ENCODE measurements at places on chromosomes 16 and 17. TPM values are rescaled to one million over a fixed set of nuclear protein-coding genes. Genes with fewer than 3 reads are reported as not detected.
A peak's percentile ranks its signal among the peaks of the same experiment; 100 is the strongest.

GRCh38 chr17:45372325-45372869 lies 55.6 kb upstream of the MAP3K14 start:
- no peak for ATAC-seq

- ATAC-seq = no peak
These were observed 19.1 kb downstream of the VPS35L start for GRCh38 chr16:19574615-19575014.

- no peak for ATAC-seq
These were observed 29.8 kb downstream of the PELP1 start for GRCh38 chr17:4673986-4674684.

GRCh38 chr17:47095268-47095667 lies 93.8 kb downstream of the CDC27 start:
- ATAC-seq = no peak

DNA sequence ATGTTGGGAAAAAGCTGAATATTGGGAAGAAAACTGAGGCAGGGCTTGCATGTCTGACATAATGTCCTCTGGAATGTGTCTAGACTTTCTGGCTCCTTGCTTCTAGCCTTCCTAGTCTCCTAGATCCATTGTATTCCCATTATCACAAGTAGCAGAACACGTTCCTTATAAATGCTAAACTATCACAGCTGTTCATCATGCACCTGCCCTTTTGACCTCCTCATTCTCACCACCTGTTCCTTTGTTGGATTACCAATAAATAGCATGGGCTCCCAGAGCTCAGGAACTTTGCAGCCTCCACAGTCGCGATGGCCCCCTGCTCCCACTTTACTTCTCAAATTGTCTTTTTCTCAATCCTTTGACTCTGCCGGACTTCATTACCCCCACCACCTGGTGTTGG lies 49.7 kb downstream of the ACSM1 start:
- ATAC-seq = no peak

Gene TSPOAP1
- 107 TPM for total RNA-seq

GRCh38 chr17:5499476-5500231 lies 13.3 kb downstream of the MIS12 start:
- ATAC-seq = no peak

GRCh38 chr16:934178-934577 lies 36.6 kb downstream of the LMF1 start:
- ATAC-seq = no peak

DNA sequence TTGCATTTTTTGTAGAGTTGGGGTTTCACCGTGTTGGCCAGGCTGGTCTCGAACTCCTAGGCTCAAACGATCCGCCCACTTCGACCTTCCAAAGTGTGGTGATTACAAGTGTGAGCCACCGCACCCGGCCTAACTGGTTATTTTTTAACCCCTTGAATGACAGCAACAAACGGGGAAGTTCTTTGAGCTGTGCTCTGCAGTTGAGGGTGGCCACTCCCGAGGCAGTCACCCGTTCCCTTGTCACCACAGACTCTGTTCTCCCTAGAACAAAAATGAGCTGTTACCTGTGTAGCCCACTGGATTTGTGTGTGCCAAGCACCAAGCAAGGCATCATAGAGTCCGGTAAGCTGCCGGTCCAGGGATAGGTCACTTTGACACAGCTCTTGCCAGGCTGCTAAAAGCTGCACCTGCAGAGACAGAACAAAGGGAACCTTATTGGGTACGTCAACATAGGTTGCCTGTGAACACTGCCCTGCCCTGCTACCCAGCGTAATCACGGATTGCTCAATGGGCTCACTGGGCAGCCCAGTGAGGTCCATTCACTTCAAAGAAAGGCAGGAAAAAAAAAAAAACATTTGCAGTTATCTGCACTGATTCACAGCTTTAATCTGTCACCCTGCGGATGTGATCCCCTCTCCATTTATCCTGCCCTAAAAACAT lies 19.6 kb downstream of the COG7 start:
- ATAC-seq = no peak

DNA sequence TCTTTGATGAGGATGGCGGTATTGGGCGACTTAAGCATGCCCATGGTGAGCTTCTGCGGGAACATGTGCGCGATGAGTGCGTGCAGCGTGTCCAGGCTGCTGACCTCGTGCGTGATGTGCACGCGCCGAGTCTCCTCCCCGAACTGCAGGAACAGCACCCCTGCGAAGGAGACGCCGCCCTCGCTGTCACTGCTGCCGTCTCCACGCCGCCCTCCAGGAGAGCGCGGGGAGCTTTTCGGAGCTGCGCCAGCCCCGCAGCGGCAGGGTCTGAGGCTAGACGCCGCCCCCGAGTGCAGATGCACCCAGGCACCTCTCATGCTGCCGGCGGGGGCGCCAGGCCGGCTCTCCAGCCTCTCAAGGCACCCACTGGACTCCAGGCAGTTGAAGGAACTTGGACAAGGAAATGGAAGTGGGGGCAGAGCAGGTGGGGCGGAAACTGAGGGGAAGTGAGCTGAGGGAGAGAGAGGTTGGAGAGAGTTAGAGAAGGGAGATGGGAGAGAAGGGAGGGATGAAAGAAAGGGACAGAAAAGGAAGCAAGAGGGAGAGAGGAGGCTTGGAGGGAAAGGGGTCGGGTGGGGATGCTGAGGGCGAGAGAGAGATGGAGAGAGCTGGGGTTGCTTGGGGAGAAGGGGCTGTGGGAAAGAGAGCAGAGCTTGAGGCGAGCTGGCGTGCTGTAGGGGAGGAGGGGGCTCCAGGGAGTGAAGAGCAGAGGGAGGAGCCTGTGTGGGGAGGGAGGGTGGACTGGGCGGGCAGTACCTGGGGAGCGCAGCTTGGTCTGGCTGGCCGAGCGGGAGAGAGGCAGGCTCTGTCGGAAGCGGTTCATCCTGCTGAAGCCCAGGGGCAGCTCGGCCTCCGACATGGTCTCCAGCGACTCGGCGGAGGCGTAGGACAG lies 42.1 kb downstream of the SRCIN1 start:
- ATAC-seq = no peak

DNA sequence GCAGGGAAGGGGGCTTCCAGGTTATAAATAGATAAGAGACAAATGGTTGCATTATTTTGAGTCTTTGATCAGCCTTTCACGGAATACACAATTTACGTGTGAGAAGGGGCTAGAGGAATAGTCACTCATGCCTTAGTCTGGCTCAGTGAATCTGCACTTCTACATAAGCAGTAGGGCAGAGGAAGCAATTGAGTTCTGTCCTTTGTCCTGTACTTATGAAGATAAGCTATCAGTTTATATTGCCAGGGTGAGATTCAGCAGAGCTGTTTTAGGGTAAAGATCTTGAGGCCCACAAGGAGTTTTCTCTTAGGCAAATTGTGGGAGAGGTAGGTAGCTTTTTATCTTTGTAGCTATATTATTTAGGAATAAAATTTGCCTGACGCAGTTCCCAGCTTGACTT lies 33.3 kb downstream of the TOM1L1 start:
- no peak for ATAC-seq

Gene KRT9
- total RNA-seq = not detected

DNA sequence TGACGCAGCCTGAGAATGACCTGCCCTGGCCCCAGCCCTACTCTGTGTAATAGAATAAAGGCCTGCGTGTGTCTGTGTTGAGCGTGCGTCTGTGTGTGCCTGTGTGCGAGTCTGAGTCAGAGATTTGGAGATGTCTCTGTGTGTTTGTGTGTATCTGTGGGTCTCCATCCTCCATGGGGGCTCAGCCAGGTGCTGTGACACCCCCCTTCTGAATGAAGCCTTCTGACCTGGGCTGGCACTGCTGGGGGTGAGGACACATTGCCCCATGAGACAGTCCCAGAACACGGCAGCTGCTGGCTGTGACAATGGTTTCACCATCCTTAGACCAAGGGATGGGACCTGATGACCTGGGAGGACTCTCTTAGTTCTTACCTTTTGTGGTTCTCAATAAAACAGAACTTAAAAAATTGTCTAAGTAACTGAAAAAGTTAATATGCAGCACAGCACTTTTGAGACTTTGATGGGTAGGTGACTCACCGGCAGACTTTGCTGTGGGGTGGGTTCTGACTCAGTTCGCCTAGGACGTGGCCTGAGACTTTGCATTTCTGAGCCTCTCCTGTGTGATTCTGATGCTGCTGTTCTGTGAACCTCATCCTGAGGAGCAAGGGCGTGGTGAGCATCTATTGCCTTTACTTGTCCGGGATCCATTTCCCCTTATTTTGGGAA lies 5.7 kb downstream of the LAT start:
- peak; percentile 92 for ATAC-seq

DNA sequence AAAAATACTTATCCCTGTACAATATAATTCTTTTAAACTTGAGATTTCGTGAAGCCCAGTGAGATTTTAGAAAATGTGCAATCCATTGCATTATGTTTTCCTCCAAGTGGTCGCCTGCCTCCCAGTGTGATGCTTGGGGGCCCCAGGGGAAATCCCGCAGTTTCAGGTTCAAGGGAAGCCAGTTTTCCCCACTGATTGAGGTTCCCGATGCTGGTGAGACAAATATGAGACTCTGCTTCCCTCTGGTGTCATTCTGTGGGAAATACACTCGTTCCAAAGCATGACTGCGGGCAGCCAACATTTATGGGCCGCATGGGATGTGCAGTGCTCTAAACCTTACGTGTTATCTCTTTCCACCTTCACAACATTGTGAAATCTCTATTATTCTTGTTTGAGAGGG lies 200.8 kb downstream of the PRKCB start:
- ATAC-seq = no peak

DNA sequence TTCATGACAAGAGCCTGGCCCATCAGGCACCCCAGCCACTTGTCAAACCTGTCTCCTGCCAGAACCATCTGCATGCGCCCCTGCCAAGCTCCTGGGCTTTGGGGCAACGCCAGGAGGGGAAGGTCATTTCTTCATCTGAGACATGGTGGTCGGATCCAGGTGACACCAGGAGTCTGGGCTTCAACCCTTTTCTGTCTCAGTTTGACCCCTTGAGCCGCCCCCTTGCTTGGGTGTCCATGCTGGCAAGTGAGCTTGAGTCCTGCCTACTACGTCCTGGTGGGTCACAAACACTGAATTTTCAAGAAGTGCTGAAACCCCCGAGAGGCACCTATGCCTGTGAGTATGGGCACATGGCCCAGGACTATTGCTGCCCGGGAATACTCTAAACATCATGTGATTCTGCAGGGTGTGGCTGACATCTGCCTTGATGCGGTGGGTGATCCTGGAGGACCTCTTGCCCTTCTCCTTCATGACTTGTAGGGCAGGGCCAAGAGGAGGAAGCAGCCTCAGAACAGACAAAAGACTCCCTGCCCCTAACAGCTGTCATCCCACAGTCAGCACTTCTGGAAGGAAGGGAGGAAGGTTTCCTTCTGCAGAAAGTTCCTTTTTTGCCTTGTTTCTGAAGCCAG lies 43.4 kb downstream of the TNFRSF13B start:
- ATAC-seq = no peak

DNA sequence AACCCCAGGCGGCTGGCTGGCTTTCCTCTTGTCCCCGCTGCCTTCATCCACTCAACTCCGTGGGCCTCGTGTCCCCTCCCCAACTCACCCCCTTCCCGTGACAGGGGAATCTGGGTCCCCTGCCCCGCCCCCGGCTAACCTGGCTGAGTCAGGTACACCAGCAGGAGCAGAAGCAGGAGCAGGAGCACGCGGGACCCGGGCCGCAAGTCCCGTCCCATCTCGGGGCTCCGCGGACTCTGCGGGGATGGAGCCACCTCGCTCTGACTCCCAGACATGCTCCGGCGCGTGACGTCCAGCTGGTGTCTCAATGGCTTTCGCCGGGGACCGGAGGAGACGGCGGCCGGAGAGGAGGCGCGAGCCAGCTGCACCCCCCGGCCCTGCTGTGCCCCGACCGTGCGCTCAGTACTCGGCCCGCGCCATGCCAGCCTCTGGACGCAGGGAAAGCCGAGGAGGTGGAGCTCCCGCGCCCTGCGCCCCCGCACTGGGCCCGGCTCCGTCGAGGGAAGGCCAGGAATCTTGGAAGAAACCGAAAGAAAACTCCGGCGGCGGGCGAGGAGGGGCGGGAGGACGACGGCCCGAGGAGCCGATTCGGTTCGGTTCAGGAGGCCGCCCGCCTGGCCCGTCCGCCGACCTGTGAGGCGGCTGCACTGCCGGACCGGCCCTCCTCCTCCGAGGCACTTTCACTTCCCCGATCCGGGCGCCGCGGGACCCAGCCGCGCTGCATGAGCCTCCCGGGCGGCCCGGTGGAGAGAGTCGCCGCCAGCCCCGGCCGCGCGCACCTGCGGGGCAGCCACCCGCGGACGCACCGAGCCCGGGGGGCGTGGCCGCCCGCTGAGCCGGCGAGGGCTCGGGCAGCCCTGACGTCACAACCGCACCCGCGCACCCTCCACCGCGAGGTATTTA lies at the start of the genes CXCL16 and ZMYND15:
Gene CXCL16 (minus strand): TSS at position 807 of the 903 bp plus-strand sequence. CDS start 589 bp downstream, at position 218.
Gene ZMYND15 (plus strand): TSS at position 712 of the 903 bp plus-strand sequence. CDS start 716 bp downstream, outside the sequence.
- ATAC-seq = peak; percentile 76

DNA sequence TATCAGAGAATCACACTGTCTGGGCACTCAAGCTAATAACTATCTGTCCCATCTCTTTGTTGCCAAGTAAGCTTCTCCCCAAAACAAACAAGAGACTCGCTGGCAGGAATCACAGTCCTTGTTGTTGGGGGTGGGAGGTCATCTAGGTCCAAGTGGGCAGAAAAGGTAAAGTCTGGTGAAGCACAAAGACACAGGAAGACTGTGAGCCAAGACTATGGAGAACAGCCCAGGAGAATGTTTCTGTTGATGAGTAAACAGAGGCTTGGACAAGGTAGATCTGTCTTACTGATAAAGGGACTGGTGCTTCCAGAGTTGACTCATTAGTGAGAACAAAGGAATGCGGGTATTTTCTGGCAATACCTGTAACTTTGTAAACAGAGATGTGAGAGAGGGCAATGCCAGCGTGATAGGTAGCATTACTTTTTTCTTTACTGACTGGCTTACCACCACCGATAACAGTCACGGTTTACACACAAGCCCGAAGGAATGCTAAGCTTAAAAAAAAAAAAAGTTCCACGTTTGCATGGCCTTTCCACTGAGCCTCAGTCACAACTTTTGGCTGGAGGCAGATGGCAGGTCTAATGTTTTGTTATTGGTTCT lies 11.5 kb upstream of the MMD start:
- peak; percentile 59 for ATAC-seq

- no peak for ATAC-seq
These were observed 77.2 kb downstream of the CNGB1 start for GRCh38 chr16:57893559-57894389.

GRCh38 chr16:74721716-74722115 lies 21.1 kb upstream of the MLKL start:
- ATAC-seq = no peak

GRCh38 chr17:40316571-40317344 lies 7.8 kb downstream of the RARA start:
- ATAC-seq = no peak

Gene CNGB1
- not detected for total RNA-seq
